Panc1 (cell line): ENCODE measurements at places on chromosomes 11 and 22. TPM values are rescaled to one million over a fixed set of nuclear protein-coding genes. Genes with fewer than 3 reads are reported as not detected.

Gene TEF
- total RNA-seq, result 7.8 TPM

Gene KCNE3
- total RNA-seq, result 0.15 TPM

Gene TEAD1
- total RNA-seq, result 102 TPM

Gene RIMBP3B
- 0.54 TPM for total RNA-seq

Gene MUC6
- 0.49 TPM for total RNA-seq

Gene MTA2
- total RNA-seq, result 163 TPM

Gene ZNF214
- 3.0 TPM for total RNA-seq

DNA sequence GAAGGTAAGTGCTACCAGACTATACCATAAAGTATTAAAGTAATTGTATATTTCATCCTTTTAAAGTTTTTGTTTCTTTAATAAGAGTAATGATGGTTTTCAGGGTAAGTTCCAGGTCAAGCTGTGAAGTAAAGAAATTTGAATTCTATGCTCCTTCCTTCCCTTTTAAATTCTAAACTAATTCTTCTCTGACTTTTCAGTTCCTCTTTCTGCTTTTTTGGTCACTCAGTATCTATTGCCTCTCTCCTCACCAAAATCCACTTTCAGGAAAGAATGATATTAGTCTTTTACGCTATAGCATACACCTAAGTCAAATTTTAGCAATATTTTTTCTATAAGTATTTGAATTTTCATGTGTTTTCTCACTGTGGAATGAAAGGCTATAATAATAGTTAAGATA lies 8.2 kb downstream of the MMP8 start:
- DNase-seq, result no peak

DNA sequence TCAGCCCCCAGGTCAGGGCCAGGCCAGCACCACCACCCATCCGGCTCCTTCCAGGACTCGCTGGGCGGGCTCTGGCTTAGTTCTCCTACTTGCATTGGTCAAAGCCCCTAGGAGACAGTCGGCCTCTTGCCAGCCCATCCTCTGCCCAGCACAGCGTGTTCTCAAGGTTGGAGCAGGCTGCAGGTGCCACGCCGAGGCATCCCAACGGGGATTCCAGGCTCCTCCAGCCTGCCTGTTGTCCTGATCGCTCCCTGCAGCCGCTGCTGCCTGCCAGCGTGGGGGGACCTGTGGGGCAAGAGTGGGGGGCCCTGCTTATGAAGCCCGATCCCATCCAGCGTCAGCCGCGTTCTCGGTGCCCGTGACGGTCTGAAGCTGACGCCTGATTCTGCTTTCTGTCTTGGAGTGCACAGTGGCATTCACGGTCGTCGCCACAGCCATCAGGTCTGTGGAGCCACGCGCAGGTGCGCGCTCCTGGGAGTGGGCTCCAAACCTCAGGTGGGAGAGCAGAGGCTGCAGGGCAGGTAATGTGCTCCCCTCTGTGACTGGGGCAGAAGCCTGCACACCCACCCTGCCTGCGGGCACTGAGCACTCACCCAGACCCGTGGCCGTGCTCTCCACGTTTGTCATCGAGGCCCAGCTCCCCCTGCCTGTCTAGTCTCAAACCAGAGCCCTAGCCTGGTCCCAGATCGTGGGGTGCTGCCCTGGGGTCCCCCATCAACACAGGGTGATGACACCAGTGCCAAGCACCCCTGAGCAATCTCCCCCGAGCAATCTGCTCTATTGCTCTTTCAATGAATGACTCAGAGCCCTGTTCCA lies 991.6 kb downstream of the BRD1 start:
- DNase-seq, result no peak

DNA sequence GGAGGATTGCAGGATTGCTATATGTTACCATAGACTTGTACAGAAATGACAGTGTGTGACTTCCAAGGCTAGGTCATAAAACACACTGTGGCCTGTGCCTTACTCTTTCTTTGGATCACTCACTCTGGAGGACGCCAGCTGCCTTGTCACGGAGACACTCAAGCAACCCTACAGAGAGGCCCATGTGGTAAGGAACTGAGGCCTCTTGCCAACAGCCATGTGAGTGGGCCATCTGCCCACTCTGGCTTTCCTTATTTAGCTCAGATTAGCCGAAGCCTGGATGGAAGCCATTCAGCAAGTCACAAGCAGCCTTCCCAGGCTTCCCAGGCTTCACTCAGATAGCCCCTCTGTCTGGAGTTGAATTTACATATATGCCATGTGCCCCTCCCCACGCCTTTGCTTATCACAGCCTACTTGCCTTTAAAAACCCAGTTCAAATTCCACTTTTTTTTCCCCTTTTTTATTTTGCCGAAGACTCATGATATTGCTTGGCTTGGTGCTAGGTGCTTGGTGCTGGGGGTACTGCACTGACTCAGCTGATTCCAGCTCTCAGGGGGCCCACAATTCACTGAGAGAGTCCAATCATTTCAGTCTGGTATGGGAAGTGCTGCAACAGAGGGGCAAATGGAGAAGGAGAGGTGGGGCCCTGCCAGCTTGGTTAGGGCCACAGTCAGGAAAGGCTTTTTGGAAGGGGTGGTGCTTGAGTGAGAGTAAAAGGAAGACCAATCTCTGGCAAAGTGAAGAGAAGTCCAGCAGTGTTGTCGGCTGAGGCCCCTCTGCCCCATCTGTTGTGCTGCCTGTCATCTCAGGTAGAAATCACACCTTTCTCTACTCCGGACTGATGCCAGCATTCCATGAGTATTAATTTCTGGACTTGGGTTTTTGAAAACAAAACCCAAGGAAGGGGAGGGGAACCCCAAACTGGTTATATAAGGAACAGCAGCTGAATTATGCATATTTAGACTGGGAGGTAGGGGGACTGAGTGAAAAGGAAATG lies 14.5 kb upstream of the P4HA3 start:
- no peak for DNase-seq

GRCh38 chr11:5234381-5234834 lies at the start of gene HBD:
Gene HBD, minus strand, starts transcription at chr11:5234483. Its CDS starts 50 bp downstream, at chr11:5234433.
- no peak for DNase-seq

- DNase-seq, result no peak
Observed at GRCh38 chr22:44193535-44193891, 12.8 kb downstream of the PARVG start.

GRCh38 chr11:31690041-31690440 lies 121.1 kb downstream of the PAX6 start:
- DNase-seq, result no peak

DNA sequence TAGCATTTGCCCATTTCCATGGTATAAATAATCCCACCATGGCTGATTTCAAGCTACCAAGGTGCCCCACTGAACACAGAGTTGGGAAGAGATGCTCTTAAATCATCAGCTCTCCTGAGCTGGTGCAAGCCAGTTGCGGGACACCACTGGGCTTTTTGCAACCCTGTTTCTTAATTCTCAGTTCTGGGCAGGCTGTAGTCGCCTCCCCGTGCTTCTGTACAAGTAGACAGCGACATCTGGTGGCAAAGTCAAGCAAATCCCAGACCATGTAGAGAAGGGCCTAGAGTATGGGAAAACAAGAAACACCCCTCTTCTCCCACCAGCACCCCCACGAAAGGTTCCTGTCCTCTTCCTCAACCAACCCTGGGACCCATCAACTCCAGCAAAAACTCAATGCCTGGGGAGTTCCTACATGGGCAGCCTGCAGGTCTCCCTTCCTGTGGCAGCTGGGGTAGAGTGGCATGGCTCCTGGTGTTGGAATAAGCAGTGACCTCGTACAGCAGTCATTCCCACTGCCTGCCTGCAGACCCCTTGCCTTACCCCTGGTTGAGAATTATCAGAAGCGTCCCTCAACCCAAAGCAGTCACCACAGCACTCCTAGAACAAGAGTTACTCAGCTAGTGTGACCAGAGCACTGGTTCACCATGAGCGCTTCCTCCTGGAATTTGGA lies 68.4 kb downstream of the IGLL5 start:
- no peak for DNase-seq

DNA sequence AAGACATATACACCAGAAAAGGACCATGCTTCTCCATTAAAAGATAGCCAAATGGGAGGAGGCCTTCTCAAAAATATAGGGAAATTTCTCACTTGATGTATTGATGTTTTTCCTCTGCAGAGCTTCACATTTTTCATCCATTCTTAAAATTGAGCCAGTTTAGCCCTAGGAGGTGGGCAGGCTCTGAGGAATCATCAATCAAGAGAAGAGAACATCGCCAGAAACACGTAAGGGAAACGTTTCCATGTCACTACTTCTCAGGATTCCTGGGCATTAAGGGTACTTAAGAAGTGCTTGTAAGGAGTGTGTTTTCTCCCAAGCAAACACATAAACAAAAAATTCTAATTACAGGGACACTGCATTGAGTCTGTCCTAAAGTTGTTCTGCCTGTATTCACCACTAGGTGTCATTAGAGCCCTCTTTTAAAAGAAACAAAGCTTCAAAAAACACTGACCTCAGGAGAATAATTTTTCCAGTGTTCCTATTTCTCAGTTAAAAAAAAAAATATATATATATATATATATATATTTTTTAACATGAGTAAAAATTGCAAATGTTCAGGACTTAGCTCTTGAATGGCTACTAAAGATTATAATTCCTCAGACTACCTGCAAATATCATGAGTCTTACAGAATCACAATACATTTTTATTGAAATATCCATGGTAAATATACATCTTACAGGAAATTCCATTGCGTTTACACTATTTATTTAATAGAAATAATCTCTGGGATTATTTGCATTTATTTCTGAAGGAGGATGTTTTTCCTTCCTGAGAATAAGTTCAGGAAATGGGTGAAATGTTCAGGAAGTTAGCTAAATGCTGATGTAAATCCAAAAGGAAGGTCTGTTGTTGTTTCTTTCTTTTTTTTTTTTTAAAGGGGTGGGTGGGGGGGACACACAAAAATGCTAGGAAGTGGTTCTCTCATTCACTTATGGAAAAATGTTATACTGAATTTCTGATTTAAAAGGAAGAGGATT lies 16.0 kb downstream of the FZD4 start:
- peak; percentile 57 for DNase-seq

DNA sequence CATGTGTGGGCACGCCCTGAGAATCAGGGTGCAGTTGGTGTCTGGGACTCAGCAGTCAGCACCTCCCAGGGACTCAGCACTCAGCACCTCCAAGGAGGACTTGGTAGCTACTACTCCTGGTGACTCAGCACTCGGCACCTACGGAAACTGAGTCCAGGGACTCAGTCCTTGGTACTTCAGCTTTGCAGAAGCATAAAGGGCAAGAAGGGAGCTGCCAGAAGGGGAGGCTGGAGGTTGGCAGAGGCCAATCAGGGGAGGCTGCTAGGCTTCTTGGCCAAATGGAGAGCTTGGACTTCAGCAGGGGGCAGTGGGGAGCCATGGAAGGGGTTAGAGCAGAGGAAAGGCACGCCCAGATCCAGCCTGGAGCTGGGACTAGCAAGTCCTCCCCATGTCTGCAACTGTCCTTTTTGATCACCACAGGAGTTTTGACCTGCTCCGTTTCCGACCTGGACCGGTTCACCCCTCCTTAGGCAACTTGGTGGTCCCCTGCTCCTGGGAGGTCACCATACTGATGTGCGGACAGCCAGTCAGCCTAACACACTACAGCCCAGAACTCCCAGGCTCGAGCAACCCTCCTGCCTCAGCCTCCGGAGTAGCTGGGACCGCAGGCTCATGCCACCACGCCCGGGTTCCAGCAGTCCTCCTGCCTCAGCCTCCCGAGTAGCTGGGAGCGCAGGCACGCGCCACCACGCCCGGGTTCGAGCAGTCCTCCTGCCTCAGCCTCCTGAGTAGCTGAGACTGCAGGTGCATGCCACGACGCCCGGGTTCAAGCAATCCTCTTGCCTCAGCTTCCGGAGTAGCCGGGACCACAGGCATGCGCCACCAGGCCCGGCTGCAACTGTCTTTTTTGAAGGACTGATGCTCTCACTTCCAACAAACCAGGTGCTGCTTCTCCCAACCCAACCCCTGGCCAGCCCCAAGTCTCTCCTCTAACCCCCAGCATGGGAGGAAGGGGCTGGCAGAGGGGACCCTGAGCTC lies 1.5 kb downstream of the ANO9 start:
- no peak for DNase-seq

DNA sequence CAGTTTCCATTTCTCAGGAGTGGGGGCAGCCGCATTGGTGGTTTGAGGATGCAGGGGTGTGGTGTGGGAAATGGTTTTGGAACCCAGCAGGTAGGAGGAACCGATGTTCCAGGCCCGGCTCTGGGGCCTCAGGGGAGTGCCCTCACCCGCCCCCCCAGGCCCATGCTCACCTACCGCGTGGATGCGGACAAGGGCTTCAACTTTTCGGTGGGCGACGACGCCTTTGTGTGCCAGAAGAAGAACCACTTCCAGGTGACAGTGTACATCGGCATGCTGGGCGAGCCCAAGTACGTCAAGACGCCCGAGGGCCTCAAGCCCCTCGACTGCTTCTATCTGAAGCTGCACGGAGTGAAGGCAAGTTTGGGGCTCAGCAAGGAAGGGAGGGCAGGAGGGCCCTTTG lies 18.6 kb downstream of the TMEM258 start:
- DNase-seq, result no peak

- no peak for DNase-seq
Observed at GRCh38 chr11:26731084-26731456, 9.2 kb upstream of the SLC5A12 start.

- peak; percentile 36 for DNase-seq
Observed at GRCh38 chr22:40436505-40437431, 66.4 kb downstream of the SGSM3 start.

GRCh38 chr11:75583718-75584658 lies 21.9 kb downstream of the SERPINH1 start:
- DNase-seq, result no peak

DNA sequence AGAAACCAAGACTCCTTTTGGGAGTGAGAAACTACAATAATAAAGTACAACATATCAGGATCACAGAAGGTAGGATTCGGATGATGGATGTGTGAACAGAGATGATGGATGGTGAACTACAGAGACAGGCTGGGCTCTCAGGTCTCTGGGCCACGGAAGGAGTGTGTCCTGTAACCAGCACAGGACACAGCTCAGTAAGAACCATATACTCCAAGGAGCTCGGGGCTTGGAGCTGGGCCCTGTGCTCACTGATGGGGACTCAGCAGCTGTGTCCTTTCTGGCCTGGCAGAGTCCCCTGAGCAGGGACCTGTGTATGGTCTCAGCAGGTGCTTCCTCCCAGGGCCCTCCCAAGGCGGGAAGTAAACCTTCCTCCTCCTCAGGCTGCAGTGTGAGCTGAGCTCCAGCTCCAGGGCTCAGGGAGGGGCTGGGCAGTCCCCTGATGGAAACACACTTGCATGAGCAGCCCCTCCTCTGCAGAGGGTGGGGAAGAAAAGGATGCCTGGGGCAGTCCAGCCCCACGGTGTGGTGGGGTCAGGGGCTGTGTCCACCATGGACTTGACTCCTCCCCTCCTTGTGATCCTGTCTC lies 39.8 kb upstream of the TOP3B start:
- no peak for DNase-seq
